Lung microvascular endothelial cell (primary cell): ENCODE measurements at places on chromosomes 12 and 14. TPM values are rescaled to one million over a fixed set of nuclear protein-coding genes. Genes with fewer than 3 reads are reported as not detected.
A peak's percentile ranks its signal among the peaks of the same experiment; 100 is the strongest.

DNA sequence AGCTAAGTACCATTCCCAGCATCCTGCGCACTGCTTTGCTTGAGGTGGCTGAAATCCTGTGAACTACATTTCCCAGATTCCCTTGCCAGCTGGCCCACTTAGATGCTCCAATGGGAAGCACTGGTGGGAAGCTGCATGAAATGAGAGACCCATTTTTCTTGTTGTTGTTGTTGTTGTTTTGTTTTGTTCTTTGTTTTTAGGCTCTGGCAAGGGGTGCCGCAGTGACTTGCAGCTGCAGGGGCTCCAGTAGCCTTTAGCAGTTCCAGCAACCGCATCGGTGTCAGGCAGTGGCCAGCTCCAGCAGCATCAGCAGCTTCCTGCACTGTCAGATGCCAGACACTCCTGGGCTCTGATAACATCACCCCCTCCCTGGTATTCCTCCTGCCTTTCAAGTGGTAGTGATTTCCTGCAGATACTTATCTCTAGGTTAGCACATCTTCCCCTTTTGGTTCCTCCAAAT lies 8.8 kb upstream of the EGLN3 start:
- DNase-seq, result no peak

DNA sequence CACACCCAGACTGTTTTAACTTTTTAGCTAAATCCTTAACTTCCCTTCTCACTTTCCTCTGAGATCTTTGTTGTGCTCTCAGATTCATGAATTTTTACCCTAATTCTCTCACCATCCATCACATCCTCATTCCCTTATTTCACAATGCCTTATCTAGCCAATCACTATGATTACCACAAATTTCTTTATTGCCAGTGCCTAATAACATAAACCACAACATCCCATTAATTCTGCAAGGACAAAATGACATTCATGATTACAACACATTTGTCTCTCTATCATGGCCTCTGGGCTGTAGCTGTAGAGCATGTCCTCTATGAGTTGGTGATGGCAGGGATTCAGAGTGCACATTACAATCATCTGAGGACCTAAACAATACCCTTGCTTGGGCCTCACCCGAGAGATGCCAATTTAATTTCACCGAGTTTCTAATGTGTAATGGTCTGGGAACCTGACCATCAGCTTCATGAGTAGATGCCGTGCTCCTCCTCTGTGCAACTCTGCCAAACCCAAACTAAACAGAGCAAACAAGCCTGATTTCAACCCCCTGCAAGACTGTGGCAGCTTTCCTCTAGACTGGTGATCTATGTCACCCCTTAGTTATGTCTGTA lies 99.3 kb downstream of the SPTSSA start:
- DNase-seq, result no peak

The CEBPE gene
- not detected in 2 replicates for total RNA-seq

DNA sequence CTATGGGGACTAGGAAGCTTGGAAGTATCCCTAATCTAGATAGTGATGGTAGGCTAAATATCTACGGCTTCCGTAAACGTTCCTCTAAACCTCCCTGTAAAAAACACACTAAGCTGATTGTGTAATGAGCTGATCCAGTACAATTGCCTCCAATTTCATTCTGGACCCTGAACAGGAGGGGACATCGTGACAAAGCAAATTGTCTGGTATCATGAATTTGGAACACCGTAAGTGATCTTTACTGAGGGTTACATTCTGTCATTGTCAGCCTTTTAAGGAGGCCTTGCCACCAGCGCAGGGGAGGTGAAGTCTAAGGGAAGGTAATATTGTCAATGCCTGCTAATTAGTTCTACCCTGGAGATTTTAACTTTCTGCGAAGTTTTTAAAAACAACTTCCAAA lies 487 bp upstream of the MGST1 start:
- peak; percentile 11 for DNase-seq

GRCh38 chr12:130186651-130187268 lies 24.5 kb downstream of the FZD10 start:
- DNase-seq, result no peak

DNA sequence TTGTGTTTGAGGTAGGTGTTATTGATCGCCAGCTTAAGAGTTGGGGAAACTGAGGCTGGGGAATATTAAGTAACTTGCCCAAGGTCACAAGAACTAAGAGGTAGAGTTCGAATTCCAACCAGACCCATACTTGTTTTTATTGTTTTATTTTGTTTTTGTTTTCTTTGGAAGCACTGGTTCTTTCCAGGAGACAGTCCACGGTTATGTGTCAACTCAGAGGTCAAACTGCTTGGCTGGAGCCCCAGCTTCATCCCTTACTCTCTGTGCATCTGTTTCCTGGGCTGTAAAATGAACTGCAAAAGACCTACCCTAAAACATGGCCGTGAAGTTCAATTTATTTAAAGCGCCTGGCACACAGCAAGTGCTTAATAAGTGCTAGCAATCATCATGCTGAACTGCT lies 74.4 kb upstream of the MAP1LC3B2 start:
- no peak for DNase-seq

DNA sequence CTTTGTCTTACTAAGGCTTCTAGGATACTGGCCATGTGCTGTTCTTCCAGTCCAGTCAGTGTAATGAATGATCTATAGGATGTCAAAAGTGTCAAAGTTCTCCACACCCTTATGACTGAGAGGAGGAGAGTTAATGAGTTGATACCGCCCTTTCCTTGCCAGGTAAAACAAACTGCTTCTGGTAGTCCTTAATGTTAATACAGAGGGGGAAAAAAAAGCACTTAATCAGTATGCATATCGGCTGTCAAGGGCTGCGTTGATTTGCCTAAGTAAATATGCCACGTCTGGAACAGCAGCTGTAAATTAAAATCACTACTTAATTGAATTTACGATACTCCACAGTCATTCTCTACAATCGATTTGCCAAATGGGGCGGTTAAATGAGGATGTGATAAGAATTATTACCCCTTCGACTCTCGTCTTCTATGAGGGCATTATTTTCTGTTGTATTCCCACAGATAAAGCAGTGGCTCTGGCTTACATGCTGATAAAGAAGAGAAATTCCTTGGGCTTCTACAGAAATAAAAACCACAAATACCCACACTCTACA lies 416.0 kb downstream of the KCNH5 start:
- DNase-seq, result no peak

The KRT3 gene
- not detected in 2 replicates for total RNA-seq

GRCh38 chr12:24414480-24414879 lies 465.0 kb upstream of the SOX5 start:
- no peak for DNase-seq

- DNase-seq, result peak; percentile 47
These were observed 71.3 kb downstream of the PHLDA1 start for GRCh38 chr12:75960086-75960910.

DNA sequence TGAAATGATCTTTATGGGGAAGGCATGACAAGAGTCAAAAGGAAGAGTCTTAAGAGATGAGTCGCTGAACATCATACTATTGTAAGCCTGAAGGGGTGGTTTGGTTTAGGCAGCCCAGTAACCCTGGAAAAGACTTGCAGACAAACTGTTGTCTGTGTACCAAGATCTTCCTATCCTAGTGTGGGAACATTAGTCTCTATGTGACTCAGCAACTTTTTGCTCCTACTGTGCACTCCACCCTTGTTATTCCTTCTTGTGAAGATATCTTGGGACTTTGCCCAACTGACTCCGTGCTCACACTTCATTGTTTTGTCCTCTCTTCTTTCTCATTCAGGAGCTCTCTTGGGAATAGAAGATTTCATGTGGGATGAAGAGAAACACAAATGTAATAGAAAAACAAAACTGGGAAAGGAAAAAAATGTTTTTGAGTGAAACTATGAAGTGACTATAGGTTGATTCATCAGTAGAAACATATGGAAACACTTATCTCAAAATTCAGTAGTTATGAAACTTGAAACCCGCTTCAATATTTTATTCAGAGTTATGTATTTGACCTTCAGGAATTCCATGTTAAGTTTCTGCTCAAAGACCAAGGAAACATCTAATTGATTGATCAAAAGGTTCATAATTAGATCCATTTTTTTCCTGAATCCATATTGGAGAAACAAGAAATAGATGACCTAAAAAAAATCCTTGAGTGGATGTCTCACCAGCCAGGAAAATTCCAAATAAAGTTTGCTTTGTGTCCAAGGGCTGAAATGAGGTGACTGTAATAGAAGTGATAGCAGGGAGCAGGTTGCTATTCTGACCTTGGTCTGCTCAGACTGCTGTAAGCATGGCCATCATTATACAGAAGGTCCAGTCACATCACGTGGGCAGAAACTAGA lies 67.2 kb downstream of the BTG1 start:
- peak; percentile 91 for DNase-seq

- no peak for DNase-seq
These were observed 6.6 kb downstream of the CFAP54 start for GRCh38 chr12:96495841-96496545.

DNA sequence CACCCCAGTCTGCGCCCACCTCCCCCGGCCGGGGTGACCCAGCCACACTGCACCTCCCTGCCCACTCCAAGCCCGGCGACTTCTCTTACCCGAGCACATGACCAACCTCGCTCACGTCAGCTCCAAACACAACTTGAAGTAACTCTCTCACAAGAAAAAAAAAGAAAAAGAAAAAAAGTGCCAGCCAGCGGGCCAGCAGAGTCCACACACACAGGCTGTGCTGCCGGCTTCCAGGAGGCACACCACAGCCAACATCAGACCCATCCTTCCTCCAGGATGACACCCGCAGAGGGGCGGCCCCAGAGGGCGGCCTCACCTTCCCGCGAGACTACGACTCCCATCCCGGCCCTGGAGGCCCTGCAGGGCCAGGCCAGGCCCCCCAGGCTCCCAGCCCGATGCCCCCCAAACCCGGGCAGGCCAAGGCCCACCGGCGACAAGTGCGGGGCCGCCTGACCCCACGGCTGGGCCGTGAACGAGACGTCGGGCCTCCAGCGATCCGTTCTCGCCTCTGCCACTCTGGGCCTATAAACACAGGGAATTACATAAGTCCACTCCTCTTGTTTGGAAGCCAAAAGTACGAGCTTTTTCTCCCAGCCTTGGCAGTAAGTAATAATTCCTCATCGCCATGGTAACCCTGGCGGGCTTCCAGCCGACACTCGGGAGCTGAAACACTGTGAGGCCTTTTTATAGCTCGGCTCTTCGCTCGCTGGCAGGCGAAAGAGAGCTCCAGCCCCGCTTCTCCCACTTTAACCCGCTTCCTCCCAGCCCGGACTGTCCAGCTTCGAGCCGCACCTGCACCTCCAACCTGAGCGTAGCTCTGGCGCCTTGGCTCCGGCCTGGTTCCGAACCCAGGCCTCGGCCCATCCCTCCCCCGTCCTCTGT lies 49.1 kb downstream of the NCOR2 start:
- peak; percentile 99 for DNase-seq

The LETMD1 gene
- 20.8 and 27.7 TPM in 2 replicates for total RNA-seq

DNA sequence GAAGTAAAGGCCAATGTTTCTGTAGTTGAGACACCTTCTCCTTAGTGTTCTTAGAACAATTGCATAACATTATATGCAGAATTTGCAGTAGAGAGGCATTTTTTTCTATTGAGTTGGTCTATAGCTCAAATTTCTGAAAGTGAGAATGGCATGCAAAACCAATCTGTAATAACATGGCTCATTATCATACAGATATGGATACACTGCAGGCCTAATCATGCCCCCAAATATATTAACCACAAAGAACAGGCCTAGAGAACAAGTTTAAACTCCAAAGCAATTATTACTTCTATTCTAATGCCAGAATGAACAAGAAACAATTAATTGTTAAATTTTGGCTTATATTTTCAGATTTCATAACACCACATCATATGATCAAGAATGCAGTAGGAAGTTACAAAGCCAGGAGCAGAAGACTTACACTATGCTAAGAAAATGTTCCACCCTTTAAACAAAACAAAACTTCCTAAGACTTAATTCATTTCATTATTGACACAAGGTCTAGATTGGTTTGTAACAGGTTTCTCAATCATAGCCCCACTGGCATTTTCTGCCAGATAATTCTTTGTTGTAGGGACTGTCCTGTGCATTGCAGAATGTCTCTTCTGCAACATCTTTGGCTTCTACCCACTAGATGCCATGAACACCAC lies 26.9 kb downstream of the TMTC1 start:
- DNase-seq, result no peak

The CALCOCO1 gene
- total RNA-seq, result 47.3 and 77.8 TPM in 2 replicates

The PMCH gene
- total RNA-seq, result not detected in 2 replicates

DNA sequence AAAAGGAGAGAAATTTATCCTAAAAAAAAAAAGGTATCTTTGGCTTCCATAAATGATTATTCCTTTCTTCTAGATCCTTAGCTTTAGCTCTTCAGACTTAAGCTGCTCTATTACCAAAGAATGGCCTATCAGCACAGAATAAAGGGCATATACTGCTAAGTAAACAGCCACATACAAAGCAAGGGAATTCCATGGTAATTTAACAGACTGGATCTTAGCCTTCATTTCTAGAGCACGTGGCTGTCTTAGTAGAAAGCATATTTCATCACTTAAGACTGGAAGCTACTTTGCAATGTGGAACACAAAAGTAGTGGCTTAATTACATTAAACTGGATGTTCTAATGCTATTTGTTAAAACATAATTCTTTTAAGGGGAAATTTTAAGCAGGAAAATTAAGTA lies 23.1 kb downstream of the TMED10 start:
- DNase-seq, result no peak

- no peak for DNase-seq
These were observed 73.9 kb downstream of the ANO4 start for GRCh38 chr12:100868487-100868886.

GRCh38 chr14:71166180-71166837 lies 259.1 kb downstream of the PCNX1 start:
- peak; percentile 44 for DNase-seq

The MMP17 gene
- total RNA-seq, result 5.0 and 9.9 TPM in 2 replicates

- DNase-seq, result peak; percentile 92
These were observed at the start of gene DPF3 for GRCh38 chr14:72893636-72894322. TSS of gene DPF3 (minus strand) at chr14:72894101. CDS start at chr14:72894088, 13 bp downstream.

DNA sequence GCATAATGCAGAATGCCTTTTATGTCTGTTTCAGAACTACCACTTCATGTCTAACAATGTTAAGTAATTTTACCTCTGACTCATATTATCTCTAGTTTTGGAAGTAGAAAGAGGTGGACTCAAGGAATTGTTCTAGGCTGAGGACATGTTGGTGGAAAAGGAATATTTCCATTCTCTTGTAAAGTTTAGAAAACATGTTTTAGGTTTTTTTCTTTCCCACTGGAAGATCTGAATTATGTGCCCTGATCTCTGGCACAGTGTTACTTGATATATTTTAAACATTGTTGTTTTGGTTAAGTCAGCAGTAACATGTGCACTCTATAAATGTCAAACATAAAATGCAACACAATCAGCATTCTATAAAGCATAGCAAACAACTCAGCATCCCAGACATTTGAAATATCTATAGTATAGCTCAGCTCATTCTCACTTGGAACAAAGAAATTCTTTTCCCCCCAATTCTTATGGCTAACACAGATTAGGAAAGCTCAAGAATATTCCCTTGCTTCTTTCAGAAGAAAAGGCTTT lies 202.3 kb downstream of the STXBP6 start:
- no peak for DNase-seq

DNA sequence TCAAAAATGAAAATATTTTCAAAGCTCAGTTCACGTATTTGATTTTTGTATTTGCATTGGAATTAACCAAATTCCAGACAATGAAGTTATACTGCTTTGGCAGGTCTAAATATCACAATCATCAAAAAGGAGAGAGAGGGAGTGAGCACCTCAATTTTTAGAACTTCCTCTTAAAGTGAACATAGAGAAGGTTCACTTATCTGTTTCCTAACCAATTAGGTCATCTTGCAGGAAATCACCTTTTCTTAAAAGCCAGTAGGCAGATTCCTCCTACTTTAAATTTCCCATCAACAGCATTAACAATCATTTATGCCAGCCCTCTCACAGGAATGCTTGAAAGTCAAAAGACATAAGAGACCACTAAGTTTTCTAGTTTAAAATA lies 388.7 kb downstream of the ZFP36L1 start:
- DNase-seq, result no peak
